Trophoblast cell (in vitro differentiated cells and primary cell): ENCODE measurements at places on chromosomes 2 and 18.

GRCh38 chr2:225739328-225739727 lies 339.8 kb downstream of the NYAP2 start:
- DNase-seq: no peak

GRCh38 chr2:26982102-26982742 lies 11.8 kb downstream of the MAPRE3 start:
- DNase-seq: peak; percentile 36

DNA sequence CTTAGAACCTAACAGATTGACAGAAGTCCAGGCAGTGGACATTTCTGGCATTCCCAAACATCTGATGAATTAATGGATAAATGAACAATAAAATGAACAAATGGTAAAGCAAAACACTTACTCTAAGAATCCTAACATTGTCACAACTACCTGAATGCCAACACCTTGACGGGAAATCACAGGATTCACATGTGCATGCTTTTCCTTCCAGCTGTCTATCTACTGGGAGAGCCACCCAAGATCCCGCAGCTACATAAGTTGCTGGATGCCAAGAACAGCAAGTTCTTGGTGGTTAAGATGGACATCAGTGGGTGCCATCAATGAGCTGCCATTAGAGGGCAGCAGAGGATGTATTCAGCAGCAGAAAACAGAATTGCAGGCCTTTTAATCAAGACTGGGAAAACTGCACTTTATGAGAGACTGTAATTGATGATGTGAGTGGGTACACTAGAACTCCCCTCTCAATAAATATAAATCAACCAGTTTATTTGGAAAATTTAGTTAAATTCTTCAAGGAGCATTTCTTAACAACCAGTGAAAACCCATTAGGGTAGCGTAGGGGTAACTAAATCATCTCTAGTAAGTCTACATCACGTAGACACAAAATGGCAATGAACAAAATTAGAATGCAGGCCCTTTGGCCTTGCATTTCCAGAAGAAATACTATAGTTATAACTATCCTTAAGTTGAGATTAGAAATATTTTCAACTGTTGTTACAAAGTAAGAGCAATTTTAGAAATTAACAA lies 45.6 kb downstream of the SESTD1 start:
- DNase-seq: peak; percentile 81

DNA sequence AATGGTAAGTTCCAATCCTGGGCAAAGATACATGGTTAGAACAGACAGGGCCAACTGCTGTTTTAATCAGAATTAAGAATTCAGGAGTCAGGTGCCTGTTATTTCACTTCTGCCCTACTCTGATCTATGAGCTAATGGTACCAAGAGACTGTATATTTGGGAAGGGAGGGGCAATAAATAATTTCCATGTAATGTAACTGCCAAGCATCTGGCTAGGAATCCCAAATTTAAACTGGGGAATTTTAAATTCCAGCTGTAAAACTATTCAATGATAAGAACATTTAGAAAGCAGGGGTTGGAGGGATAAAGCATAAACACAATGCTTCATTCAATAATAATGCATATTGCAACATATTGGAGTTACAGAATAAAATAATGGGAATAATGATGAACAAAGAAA lies 49.7 kb downstream of the SCN7A start:
- DNase-seq: no peak

- DNase-seq: peak; percentile 47
Measured at GRCh38 chr2:200575957-200576356, 9.9 kb upstream of the AOX1 start.

DNA sequence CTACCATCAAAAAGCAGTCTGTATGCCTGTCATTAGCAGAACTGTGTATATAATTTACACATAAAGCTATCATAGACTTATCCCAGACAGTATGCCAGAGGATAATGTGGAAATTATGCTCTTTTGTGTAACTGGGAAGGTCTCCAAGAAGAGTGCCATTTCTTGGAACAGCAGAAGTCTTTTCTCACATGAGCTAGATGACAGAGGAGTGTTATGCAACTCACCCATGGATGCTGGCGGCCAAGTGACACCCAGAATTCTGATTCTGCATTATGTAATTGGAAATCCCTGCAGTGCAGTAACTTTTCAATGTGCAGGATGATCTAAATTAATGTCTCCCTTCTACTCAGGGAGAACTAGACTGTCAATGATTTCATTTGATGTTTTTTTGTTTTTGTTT lies 160.0 kb downstream of the UBE2E3 start:
- DNase-seq: no peak

- no peak for DNase-seq
Measured at GRCh38 chr18:10936176-10937053, 213.0 kb downstream of the PIEZO2 start.

DNA sequence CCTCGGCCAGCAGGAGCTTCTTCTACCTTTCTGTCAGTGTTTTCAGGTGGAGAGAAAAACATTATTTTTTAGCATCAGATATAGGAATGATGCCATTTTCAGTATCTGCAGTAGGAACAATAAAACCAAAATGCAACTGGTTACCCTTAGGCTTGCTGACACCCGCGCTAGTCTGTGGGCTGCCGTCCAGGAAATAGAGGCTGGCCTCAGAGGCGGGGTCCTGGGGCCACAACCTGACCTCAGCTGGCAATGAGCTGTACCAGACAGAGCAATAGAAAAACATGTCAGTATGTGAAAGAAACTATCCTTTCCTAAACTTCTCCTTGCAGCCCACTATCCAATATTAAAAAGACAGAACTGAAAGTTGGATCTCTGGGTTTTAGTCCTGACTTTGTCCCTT lies 4.6 kb upstream of the ST6GAL2 start:
- no peak for DNase-seq
